ENCODE measurements at places on chromosomes 1 and 21.

DNA sequence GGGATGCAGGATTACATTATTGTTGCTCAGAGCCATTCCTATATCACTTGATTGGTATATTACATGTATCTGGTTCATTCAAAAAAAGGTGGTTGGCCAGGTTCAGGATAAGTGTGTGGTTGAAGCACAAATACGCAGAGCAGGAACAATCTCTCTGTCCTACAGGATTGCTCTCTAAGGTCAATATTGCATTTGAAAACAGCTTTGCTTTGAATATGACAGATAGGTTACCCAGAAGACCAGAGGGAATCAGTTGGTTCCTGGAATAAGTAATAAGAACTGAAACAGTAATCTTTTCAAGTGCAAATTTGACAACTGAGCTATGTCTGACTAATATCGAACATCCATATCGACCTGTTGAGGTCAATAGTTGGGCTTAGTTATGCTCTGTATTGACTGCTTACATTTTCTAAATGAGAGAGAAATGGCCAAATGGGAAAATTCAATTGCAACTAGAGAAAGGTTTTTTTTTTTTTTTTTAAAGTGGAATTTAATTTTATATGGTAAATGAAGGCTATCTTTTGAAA, 176.8 kb downstream of the ATP6V1G3 start:
- no peak for DNase-seq

DNA sequence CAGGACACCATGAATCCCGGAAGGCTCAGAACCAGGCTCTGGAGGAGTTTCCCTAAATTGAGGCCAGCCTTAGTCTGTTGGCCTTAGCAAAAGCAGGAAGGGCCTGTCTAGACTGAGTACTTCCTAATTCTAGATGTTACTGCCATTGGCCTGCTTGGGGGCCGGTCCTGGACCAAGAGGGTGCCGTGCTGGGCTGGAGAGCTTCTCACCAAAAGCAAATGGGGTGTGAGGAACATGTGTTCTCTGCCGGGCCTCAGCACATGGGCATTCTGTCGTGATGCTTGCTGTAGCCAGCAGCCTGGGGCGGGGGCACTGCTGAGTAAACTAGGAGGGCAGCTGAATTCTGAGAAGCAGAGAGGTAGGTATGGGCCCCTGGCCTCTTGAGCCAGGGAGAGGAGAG, 35.7 kb upstream of the MAN1C1 start:
- no peak for DNase-seq

- DNase-seq, result no peak
Measured at GRCh38 chr1:194466706-194467105, 1280.3 kb upstream of the B3GALT2 start.

GRCh38 chr1:19372136-19372514, 60.0 kb downstream of the SLC66A1 start:
- no peak for DNase-seq

DNA sequence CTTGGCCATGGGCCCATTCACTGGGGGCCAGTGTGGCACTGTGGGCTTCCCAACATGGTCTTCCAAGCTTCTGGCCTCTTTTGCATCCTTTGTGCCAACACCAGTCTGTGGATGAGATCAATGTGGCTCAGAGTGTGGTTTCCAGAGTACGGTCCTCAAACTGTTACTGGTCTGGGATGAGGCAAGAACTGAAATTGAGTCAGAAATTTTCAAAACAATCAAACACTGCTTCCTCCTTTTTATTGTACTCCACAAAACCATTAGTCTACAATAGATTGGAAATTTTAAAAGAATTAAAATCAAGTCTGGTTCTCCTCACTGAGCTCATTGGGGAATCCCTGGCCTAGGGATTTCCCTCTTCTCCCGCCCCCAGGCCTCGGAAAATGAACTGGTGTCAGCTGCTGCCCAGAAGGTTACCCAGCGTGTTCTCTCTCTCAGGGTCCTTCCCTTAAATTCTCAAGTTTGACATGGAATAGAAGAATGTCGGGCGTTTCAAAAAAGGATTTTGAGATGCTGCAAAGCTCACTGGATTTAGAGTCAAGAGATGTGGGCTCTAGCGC, 222.0 kb downstream of the SDCCAG8 start:
- DNase-seq, result no peak

GRCh38 chr1:11496551-11497080, 17.7 kb downstream of the DISP3 start:
- no peak for DNase-seq

GRCh38 chr1:160108888-160109662, 6.5 kb upstream of the ATP1A2 start:
- no peak for DNase-seq

DNA sequence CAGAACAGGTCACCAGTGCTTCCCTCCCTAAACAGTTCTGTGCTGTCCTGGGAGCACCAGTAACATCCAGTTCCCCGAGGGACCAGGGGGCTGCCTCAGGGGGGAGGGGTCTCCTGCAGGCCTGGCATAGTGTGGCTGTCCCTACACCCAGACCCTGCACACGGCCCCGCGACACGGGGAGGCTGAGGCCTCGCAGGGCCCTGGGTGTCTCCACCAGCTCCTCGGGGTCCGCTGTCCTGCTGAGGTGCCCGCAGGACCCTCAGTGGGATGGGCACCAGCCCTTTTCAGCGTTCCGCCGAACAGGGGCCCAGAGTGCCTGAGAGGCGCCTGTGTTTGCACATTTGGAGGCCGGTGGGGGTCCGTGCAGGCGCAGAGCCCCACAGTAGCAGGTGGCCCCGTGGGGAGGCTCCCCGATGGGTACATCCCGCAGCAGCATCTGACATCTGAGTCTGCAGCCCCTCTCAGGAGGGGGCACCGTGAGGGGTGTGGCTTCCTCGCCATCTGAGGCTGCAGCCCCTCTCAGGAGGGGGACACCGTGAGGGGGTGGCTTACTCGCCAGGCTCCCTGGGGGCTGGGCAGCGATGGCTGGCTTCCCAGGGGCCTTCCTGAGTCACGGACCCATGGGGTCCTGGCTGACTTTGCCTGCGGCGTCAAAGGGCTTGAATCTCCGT, 18.5 kb upstream of the C1orf159 start:
- no peak for DNase-seq

DNA sequence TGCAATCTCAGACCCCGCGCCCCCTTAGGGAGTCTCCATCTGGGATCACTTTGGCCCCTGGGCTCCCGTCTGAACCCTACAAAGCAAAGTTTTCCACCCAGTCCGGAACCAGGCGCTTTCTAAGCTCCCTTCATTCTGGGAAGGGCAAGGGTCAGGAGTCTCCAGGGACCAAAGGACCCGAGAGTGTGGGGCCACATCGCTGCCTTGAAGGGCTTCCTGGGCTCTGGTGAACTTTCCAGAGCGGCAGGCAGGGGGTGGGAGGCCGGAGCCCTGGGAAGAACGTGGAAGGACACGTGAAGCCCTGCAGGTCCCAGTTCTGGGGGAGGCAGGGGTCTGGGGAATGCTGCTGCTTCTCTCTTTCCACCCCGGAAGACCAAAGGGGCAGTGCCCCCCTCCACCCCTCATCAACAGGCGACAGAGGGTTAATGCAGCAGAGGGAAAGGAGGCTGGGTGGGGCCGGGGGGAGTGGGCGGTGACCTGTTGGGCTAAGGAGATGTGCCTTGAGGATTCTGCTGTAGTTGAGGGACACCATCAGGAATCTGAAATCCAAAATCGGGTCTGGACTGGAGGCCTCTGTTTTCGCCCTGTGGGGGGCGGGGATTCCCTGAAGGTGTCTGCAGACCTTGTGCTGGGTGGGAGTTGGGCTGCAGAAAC, 734 bp downstream of the CDK18 start:
- no peak for DNase-seq

DNA sequence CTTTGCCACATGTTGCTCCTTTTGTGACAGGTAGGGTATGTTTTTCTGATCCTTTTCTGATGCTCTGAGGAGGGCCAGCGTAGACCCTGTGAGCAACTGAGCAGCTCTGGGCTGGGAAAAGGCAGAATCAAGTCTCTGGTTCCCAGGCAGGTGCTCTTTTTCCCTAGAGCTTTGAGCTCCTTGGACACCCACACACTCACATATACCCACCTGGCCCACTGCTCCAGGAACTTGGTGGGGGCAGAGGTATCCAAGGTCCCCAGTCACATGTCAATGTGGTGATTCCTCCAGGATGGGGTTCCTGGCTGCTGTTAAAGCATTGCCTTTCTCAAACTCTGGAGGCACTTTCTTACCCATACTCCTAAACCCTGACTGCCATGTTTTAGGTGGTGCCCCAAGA, 5.4 kb downstream of the CD2 start:
- no peak for DNase-seq

DNA sequence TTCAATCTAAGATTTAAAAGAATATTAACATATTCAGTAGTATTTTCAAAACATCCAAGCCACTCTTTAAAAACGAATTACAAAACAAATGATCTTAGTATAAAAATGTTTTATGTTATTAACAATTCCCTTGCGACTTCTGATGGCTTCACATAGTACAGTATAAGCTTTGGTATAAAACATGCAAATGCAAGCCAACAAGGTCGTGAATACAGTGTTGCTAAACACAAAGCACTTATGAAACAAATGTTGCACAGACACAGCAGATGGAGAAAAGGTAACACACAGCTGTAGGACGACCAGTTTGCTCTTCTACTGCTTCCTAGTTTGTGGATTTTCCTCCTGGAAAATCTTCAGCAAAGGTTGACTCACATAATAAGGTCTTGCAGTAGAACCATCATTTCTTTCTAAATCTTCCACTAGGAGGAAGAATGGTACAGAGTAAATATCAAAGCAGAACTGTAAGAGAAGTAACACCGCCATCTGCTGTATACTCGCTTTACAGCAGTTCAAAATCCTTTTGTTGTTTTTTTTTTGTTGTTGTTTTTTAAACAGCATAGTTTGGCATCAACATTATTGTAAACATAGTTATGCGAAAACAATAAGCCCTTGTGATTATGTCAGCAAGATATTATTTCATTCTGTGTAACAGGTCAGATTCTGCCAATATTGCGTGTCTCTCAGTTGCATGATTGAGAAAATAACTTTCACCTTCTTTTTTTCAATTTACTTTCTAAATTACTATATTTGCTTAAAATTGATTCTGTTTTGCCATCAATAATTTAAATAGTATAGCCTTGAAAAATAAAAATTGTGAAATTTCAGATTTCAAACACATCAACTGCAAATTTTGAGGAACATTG, 69.5 kb downstream of the LHX8 start:
- DNase-seq, result no peak

- DNase-seq, result no peak
Measured at GRCh38 chr1:33501309-33501708, 28.9 kb downstream of the ZSCAN20 start.

DNA sequence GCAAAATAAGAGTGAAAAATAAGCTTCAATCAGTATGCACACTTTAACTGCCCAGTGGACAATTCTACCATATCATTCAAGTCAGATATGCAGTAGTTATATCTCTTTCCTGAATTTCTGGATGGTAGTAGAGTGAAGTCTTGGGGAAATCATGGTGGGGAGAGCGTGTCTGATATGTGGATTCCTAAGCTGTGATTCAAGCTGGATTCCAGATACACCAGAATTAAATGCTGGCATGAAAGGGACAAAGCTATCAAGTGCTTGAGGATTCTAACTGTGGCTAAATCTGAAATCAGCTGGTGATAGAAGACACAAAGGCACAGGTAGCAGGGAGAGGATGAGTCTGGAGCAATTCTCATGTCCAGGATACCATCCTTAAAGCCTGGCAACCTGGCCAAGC, 323.5 kb downstream of the DUSP10 start:
- DNase-seq, result no peak

GRCh38 chr1:213104604-213105003, 53.6 kb downstream of the RPS6KC1 start:
- no peak for DNase-seq

DNA sequence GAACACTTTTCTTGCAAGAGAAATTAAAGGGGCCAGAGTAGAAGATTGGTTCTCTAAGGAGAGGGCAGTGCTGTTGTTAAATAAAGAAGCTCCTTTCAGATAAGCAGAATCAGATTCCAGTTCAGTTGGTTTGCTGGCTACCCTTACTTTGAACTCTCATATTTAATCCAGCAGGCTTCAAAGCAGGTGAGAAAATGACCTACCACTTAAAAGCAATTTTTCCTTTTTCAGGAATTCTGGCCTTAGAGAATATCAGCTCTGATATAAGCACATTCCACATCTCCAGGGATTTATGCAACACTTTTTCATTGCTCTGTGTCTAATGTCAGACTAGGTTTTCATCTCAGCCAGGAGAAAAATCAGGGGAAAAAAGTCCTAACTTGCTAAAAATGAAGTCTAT, 28.7 kb downstream of the WNT2B start:
- DNase-seq, result no peak

DNA sequence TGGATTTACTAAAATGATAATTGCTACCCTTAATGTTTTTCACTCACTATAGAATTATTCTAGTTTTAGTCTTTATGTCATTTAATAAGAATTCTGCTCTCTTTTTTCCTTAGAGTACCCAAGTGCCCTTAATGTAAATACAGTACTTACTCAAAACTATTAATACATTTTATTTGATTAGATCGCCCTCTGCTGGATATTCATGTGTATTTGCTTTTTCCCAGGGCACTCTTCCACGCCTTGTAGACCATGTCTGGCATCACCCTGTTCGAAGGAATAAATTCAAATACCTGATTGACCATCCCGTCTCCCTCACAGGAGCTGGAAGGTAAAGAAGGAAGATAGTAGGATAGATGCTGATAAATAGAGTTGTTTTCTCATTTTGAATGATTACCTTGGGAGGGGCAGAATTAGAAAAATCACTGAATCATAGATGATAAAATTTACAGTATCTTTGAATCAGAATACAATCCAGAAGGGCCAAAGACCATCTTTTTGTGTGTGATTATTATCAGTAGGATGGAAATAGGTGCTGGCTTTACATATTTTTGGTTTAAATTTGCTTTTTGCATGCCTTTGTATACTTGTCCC, 4.1 kb downstream of the AXDND1 start:
- DNase-seq, result no peak

DNA sequence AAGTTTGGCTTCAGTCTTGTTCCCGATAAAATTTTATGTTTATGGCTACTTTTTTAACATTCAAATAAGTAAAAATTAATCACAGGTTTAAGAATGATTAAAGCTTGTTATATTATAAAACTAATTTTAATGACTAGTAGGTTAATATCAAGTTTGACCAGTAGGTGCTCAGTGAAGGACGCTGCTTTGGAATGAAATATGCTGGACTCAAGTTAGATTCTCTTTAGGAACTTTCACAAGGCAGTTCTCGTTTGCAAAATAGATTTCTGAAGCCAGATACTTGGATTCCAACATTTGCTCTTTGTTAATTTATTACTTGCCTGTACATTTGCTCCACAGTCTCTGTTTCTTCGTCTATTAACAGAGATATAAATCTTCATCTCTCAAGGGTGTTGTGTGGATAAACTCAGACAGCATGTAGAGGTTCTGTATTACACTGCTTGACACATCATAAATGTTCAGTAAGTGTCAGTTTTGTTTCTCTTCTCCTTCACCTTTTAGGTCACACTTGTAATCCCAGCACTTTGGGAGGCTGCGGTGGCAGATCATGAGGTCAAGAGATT, 432.8 kb upstream of the CHRM3 start:
- no peak for DNase-seq

- no peak for DNase-seq
Measured at GRCh38 chr1:17765444-17766411, 10.6 kb downstream of the ACTL8 start.
